Skeletal muscle cell (primary cell): ENCODE measurements at places on chromosomes 2 and 18.

DNA sequence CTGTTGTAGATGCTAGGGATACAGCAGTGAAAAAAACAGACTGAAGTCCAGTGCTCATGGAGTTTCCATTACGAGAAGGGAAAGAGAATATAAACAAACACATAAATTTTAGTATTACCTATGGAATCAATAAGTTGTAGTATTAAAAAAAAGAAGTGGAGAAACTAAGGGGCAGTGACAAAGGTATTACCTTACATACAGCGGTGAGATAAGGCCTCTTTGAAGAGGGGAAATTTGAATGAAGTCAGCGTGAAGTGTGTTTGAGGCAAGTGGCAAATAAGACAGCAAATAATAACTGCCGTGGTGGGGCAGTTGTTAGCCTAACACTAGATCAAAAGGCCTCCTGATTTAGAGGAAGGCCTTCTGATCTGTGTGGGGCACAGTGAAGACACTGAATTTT lies 57.9 kb downstream of the TLK1 start:
- no peak for DNase-seq

- no peak for DNase-seq
Observed at GRCh38 chr2:163737190-163737439, 1.3 kb upstream of the FIGN start.

GRCh38 chr2:25268139-25268538 lies 73.6 kb downstream of the DNMT3A start:
- no peak for DNase-seq

DNA sequence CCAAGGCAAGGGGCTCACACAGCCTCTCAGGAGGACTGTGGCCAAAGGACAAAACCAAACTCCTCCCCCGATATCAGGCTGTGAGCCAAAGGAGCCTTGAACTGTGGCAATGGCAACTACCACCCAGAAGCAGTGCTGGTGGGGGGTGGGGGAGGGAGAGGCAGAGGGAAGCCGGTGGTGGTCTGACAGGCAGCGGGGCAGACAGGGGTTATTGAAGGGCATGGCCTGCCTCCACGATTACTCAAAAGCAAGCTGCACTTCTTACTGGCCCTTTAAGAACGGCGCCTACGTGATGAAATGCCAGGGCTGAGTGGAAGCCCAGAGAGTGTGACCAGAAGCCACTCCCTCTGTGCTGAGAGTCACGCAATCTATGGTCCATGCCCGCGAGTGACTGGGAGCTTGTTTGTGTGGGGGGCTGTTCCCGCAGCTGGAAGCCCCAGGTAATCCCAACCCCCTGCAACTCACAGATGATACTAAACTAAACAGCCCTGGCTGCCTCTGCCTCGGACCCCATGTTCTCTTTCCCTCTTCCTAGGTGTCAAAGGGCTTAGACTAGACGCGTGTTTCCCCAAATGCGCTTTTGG lies 128.2 kb upstream of the CXCR4 start:
- no peak for DNase-seq

DNA sequence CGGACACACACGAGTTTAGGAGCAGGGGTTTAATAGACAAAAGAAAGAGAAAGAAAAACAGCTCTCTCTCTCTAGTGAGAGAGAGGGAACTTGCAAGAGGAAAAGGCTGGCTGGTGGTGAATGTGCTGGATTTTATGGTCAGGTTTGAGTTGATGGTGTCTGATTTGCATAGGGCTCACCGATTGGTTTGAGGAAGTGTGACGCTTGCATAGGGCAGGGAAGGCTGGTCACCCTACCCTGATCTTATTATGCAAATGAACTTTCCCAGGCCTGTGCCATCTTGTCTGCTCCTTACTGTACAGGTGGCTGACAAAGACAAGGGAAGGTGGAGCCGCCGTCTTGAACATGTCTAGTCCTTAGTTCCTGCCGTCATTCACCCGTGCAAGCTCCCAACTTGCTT lies 408.9 kb downstream of the RIT2 start:
- no peak for DNase-seq

DNA sequence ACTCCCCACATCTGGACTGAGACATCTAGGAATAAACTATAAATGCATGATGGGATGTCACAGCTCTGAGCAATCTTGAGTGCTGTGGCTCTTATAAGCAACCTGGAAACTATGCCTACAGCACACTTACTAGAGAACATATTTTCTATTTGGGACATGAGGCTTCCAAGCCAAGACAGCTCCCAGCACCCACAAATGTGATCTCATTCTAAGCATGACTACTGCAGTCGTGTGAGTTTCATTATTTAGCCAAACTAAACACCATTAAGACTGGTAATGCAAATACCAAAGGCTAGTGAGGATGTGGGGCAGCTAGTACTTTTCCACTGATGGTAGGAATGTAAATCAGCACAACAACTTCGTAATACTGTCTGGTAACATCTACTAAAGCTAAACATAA lies 72.5 kb downstream of the RTTN start:
- peak; percentile 88 for DNase-seq

DNA sequence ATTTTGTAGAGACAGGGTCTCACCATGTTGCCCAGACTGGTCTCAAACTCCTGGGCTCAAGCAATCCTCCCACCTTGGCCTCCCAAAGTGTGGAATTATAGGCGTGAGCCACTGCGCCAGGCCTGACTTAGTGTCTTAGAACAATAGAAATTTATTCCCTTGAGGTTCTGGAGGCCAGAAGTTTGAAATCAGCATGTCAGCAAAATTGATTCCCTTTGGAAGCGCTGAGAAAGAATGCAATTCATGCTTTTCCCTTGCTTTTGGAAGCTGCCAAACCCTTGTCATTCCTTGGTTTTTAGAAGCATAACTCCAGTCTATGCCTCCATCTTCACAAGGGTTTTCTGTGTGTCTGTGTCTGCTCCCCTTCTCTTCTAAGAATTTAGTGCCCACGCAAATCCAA lies 20.7 kb downstream of the ST8SIA3 start:
- DNase-seq, result no peak

DNA sequence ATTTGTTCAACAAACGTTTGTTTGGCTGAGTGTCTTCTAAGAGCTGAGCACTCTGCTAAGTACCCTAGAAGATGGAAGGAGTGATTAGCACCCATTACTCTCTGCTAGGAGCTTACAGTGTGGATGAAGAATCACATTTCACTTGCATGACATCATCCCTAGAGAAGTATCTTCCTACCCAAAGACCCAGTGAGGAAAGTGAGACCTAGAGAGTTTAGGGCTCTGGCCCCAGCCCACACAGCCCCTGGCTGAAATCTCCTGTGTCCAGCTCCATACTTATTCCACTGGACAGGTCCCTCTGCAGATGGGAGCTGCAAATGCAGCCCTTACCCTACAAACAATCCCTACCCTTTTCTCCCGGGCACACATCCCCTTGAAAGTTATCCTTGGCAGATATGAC lies 26.8 kb upstream of the EPAS1 start:
- DNase-seq, result no peak

GRCh38 chr2:15010346-15010745 lies 377.8 kb downstream of the LRATD1 start:
- no peak for DNase-seq

GRCh38 chr2:73072129-73072395 lies 550 bp upstream of the SFXN5 start:
- no peak for DNase-seq

GRCh38 chr2:26770986-26771586 lies 7.0 kb downstream of the SLC35F6 start:
- peak; percentile 63 for DNase-seq

GRCh38 chr2:96207073-96207773 lies 1.4 kb downstream of the STARD7 start:
- no peak for DNase-seq

DNA sequence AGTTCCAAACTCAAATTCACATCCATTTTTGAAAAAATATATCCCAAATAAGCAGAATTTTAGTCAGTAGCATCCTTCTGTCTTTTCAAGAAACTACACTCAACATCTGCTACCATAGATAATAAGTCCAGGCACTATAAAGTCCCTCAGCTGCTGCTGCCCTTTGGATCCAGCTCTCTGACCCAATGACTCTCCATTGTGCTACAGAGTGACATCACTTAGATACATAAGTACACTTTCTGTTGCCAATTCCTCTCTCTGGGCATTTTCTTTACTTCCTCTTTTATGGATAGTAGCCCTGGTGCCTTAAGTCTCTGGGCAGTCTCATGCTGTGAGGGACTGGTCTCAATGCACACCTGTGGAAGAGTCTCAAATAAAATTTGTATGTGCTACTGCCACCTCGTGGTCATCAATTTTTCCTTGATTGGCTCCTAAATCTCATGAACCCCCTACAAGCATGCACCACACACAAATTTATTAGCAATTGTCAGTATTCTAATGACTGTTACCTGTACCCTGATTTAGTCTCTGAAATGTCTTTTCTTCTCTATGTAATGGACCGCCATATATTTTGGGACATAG lies 219.2 kb downstream of the LRP1B start:
- no peak for DNase-seq

DNA sequence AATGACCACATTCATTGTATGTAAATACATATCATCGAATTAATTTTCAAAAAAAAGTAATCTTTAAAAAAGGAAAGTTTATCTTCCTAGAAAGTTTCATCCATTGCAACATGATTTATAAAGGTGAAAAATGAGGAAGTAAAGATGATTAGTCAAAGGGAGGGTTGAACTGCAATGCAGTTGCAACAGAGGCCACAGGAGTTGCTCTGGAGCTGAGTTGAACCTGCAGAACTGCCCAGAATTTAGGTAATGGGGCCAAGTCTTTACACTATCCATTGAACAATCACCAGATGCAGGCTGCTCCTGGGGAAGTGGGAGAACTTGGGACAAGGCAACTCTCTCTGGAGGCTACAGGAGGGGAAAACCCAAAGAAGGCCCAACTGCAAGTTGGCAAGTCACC lies 390.7 kb downstream of the METTL4 start:
- no peak for DNase-seq

- DNase-seq, result peak; percentile 66
Observed at GRCh38 chr2:5140347-5140746, 551.8 kb upstream of the SOX11 start.

- DNase-seq, result no peak
Observed at GRCh38 chr2:96816836-96817702, 1.0 kb downstream of the CNNM3 start.

- DNase-seq, result no peak
Observed at GRCh38 chr2:113282747-113283533, 4.2 kb upstream of the PAX8 start.

DNA sequence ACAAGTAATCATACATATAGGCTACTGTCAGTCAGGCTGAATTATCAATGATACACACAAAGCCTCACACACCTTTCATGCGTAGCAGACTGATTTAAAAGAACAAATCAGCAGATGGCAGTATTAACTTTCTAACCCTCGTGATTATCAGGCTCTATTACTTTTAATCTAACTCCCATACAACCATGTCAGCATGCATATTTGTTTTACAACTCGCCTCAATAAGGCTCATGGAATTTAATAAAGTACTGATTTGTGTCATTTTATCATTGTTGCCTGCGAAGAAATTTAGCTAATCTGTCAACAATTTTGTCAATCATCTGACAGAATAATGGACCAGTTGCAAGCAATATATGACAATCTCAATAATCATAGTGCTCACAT lies 82.8 kb downstream of the SLC25A12 start:
- no peak for DNase-seq

DNA sequence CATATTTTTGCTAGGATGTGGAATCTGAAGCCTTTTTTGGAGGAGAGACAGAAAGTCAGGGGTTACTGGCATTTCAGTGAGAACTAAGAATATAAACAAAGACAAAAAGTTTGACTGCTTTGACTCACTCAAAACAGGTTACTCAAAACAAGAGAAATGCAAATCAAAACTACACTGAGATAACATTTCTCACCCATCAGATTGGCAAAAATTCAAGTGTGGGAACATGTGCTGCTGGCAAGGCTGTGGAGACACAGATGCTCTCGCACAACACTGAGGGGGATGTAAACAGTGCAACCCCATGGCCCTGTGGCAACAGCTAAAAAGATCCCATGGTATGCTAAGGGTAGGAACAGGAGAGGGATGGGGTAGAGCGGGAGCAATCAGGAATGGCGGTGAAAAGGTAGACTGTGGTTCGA lies 86.6 kb downstream of the DTNB start:
- no peak for DNase-seq

- peak; percentile 41 for DNase-seq
Observed at GRCh38 chr2:188303363-188304031, 11.8 kb downstream of the GULP1 start.

DNA sequence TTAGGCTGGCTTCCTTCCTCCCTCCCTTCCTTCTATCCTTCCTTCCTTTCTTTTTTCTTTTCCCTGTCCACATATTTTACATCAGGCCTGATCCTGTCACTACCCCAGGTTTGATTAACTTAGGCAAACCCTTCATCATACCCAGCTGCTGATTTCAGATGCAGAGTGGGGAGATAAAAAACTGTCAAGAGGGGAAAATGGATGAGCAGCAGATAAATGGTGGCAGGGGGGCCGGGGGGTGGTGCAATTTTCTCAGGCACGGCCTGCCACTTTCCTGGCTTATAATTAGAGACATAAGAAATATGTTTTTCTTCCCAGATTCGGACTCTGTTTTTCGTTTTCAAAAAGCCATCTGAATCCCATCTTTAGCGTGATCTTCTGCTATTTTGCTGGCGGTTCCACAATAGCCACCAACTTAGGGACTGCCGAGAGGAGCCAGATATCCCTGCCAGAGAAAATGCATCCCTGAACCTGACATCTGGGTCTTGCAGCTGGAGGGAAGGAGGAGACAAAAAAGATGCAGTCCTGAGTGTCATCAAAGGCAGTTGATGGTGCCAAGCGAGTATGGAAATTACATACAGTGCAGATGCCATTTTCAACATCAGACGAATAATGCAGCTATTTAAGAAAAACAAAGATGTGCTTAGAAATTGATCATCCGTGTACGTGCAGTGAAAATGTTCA lies 49.9 kb downstream of the CXCR4 start:
- no peak for DNase-seq

- DNase-seq, result no peak
Observed at GRCh38 chr2:72113847-72114692, 33.6 kb downstream of the CYP26B1 start.

DNA sequence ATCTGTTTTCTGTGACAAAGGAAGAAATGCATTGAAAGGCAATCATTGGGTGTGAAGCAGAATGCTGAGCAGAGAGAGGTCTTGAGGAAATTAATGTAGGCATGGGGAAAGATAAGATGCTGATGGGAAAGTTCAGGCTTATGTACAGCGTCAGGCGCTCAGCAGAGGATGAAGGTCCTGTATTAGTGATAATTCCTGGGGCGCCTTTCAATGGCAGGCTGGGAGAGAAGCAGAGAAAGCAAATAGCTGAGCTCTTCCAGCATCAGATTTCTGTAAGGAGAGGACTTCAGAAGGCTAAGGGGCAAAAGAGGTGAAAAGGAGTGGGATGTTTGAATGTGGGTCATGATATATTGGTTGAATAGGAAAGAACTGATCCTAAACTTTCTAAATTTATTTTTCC lies 129.8 kb downstream of the HNMT start:
- DNase-seq, result no peak

DNA sequence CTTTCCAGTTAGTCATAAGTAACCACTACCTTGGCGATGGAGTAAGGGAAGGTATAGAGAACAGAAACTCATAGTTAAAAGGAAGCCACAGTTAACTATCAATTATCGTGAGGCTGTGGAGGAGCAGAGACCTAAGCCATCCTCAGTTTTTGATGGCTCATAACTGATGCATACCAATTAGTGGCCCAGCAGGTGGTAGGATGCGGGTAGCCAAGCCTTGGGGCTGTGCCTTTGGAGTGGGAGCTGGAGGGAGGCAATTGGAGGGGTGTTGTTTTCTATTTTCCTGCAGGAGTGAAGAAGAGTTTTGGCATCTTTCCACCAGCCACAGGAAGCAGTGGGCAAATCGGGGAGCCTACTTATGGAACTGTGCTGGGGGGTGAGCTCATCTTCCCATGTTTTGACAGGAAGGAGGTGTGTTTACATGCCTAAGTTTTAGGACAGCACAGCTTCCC lies 194.8 kb downstream of the TPGS2 start:
- no peak for DNase-seq
